ENCODE measurements at places on chromosomes 12 and 14. TPM values are rescaled to one million over a fixed set of nuclear protein-coding genes. Genes with fewer than 3 reads are reported as not detected.
A peak's percentile ranks its signal among the peaks of the same experiment; 100 is the strongest.

- no peaks in the 10 kb centered on the region for H3K4me1 ChIP-seq
- H3K4me3 ChIP-seq: no peak overlapping the region
- no peaks in the 10 kb centered on the region for H3K36me3 ChIP-seq
- DNase-seq: peak; percentile 18
Measured at GRCh38 chr12:94812345-94812744, 162.0 kb upstream of the TMCC3 start.

DNA sequence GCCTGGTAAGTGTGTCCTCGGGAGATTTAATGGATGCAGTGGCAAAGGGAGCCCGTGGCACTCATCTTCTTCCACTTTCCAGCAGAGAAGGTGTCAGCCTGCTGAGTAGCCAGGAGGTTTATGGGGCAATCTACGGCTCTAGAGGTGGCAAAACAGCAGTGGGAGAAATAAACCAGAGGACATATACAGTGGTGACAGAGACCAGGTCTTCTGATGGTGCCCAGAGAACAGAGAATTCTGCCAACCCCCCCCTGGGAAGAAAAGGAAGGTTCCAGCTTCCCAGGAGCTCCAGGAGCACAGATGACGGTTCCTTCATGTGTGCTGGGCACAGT, 43.0 kb downstream of the SMIM41 start:
- no peak overlapping the region for H3K4me3 ChIP-seq
- no peaks in the 10 kb centered on the region for H3K36me3 ChIP-seq
- no peak overlapping the region for H3K27ac ChIP-seq
- H3K27me3 ChIP-seq: peaks cover 7% of the 10 kb centered on the region
- peaks cover 3% of the 10 kb centered on the region for H3K4me1 ChIP-seq

DNA sequence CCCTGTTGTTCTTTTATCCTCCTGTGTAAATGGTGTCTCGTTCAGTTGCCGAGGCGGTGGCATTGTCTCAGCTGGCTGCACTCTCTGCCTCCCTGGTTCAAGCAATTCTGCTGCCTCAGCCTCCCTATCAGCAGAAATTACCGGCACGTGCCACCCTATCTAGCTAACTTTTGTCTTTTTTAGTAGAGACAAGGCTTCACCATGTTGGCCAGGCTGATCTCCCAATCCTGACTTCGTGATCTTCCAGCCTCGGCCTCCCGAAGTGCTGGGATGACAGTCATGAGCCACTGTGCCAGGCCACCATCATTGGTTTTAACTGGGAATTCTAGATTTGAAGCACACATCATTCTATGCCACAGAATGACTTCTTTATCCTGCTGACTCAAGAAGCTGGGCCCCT, 175.3 kb upstream of the ALG10B start:
- no peaks in the 10 kb centered on the region for H3K27me3 ChIP-seq
- no peak overlapping the region for H3K27ac ChIP-seq
- H3K4me3 ChIP-seq: no peak overlapping the region
- DNase-seq: no peak
- no peaks in the 10 kb centered on the region for H3K4me1 ChIP-seq

Gene KANSL2
- 38.8 TPM for polyA plus RNA-seq

DNA sequence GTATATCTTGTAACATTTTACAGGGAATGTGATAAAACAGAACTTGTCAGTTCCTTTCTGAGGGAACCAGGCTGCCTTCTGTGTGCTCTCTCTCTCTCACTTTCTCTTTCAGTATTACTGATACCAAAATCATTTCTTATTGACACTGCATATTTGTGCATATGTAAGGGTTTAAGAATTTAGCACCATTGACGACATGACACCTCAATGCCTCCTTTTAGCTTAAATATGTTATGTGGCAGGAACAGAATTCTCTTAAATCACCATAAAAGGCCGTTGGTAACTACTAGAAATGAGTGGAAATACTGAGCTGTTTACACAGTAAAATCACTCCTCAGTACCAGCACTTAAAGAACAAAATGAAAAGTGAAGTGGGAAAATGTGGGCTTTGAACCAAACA, 457.7 kb upstream of the SYT1 start:
- H3K4me1 ChIP-seq: no peaks in the 10 kb centered on the region
- no peak overlapping the region for H3K4me3 ChIP-seq
- no peaks in the 10 kb centered on the region for H3K27me3 ChIP-seq

Gene DNAH10
- polyA plus RNA-seq: 0.06 TPM

DNA sequence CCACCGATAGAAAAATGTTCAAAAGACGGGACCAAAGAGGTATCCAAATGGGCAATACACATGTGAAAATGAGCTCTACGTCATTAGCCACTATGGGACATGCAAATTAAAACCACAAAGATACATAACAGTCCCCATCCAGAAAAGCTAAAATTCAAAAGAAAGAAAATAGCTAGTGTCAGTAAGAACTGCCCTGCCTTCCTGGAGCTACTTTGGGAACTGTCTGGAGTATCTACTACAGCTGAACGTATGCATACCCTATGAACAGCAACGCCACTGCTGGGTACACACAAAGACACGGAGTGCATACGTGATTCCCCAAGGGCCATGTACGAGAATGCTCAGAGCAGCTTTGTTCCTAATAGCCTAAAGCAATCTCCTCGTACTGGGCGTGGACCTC, 25.8 kb upstream of the KRT77 start:
- no peaks in the 10 kb centered on the region for H3K36me3 ChIP-seq
- no peak overlapping the region for H3K27ac ChIP-seq
- H3K4me3 ChIP-seq: no peak overlapping the region
- no peaks in the 10 kb centered on the region for H3K27me3 ChIP-seq
- DNase-seq: no peak

DNA sequence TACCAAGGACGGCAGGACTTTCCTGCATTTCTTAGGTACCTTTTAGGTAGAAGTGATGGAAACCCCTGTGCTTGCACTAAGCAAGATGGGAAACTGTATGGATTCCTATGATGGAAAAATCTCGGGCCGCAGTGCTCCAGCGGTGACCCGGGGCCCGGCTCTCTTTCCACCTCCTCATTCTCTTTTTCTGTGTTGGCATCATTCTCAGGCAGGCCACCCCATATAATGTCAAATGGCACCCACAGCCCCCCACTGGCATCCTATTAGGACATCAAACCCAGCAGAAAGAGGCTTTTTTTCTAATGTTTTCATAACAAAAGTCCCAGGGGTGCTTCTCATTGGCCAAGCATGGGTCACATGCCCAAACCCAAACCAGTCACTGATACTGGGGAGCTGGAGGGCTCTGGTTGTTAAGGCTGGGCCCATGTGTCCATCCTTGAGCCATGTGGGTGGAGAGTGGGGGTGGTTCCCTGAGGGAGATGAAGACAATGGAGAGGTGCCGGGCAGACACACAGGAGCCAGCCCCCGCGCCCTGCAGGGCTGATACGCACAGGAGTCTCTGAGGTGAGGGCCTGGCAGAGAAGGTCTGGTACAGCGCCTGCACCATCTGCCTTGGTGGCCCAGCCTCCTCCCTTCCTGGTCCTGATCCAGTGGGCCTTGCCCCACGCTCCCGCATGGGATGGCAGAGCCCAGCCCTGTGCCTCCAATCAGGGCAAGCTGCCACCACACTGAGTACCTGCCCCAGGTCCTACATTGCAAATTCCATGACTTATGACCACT, 142.1 kb downstream of the CALM1 start:
- H3K27ac ChIP-seq: no peak overlapping the region
- no peak for DNase-seq
- H3K27me3 ChIP-seq: no peaks in the 10 kb centered on the region
- no peaks in the 10 kb centered on the region for H3K36me3 ChIP-seq
- H3K4me3 ChIP-seq: no peak overlapping the region
- no peaks in the 10 kb centered on the region for H3K4me1 ChIP-seq

DNA sequence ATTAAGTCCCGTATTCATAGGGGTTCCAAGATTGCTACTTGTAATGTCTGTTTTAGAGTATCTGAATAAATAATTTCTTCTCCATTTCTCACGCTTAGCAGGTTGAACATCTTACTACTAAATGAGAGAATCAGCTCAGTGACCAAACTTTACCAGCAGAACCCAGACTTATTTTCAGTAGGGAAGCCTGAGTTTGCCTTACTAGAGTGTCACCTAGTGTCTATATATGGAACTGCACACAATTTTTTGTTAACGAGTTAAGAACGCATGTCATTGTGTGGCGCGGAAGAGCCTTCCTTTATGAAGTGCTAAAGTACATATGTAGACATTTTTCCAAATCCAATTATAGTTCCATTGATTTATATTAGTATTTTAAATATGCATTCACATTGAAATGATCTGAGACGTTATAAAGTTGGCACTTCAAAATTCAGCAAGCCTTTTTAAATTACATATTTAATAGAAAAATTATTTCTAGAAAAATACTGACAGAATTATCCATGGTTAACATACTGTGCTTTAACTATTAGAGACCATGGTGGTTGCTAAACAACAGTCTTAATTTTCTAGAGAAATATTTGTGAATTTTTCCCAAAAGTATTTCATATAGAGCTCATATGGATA, 88.3 kb downstream of the RPS29 start:
- DNase-seq: peak; percentile 81
- no peaks in the 10 kb centered on the region for H3K4me1 ChIP-seq
- no peak overlapping the region for H3K27ac ChIP-seq

Gene BDKRB2
- polyA plus RNA-seq: 24.0 TPM

GRCh38 chr12:81558031-81558430, 201.1 kb downstream of the PPFIA2 start:
- no peaks in the 10 kb centered on the region for H3K4me1 ChIP-seq
- DNase-seq: peak; percentile 67
- H3K4me3 ChIP-seq: no peak overlapping the region

DNA sequence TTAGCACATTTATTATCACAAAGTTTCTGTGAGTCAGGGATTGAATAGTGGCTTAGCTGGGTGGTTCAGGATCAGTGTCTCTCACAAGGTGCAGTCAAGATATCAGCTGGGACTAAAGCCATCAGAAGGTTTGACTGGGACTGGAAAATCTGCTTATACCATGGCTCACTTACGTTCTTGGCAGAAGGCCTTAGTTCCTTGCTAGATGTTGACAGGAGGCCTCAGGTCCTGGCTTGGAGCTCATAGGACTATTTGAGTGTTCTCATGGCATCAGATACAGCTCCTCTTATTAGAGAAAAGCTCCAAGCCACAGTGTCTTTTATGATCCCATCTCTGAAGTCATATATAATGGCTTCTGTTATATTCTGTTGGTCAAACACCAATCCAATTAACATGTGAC, 127.3 kb downstream of the SLC6A15 start:
- H3K4me1 ChIP-seq: no peaks in the 10 kb centered on the region
- no peak overlapping the region for H3K27ac ChIP-seq
- H3K27me3 ChIP-seq: no peaks in the 10 kb centered on the region

DNA sequence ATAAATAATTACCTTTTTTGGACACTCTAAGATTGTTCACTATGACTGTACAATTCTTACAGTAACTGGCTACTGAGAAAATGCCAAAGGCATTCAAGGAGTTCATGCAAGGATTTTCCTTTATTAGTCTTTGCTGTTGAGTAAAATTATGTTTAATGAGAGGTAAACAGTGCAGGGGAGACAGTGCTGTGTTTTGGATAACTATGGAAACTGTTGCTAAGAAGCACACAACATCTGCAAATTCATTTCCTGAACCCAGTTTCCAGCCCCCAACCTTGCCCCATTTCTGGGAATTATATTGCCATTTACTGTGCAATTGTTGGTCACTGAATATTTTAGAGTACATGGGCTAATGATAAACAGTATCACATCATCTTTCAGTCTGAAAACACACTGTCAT, 1005.8 kb downstream of the TRHDE start:
- H3K4me3 ChIP-seq: no peak overlapping the region
- no peaks in the 10 kb centered on the region for H3K4me1 ChIP-seq
- no peaks in the 10 kb centered on the region for H3K36me3 ChIP-seq
- no peak for DNase-seq
- H3K27me3 ChIP-seq: no peaks in the 10 kb centered on the region

Gene SLC39A2
- polyA plus RNA-seq: not detected

Gene ITGA7
- 42.7 TPM for polyA plus RNA-seq

DNA sequence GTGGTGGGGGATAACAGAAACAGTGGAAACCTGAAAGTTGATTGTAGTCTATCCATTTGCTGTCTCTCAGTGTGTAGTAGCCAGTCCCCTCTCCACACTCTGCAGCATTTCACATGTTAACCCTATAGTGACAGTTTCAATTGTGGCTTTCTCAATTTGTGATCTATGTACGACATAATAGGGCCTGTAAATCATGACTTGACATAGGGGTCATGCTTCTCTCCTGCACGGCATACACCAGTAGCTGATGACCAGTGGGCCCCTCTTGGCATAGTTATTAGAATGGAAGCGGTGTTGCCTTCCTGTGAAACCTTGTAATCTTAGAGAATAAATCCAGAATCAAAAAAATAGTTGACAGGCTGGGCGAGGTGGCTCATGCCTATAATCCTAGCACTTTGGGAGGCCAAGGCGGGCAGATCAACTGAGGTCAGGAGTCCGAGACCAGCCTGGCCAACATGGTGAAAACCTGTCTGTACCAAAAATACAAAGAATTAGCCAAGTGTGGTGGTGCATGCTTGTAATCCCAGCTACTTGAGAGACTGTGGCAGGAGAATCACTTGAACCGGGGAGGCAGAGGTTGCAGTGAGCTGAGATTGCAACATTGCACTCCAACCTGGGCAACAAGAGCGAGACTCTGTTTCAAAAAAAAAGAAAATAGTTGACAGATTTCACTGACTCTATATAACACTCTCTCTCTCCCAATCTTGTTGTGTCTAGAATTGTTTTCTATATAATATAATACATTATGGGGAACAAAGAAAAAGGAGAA, 44.6 kb upstream of the VSX2 start:
- no peak overlapping the region for H3K27ac ChIP-seq
- DNase-seq: no peak
- H3K27me3 ChIP-seq: no peaks in the 10 kb centered on the region
- no peak overlapping the region for H3K4me3 ChIP-seq
- no peaks in the 10 kb centered on the region for H3K36me3 ChIP-seq
- H3K4me1 ChIP-seq: no peaks in the 10 kb centered on the region

GRCh38 chr12:30200864-30201263, 417.1 kb upstream of the TMTC1 start:
- H3K4me3 ChIP-seq: no peak overlapping the region
- H3K36me3 ChIP-seq: no peaks in the 10 kb centered on the region
- peak; percentile 21 for DNase-seq
- peaks cover 7% of the 10 kb centered on the region for H3K27me3 ChIP-seq
- no peaks in the 10 kb centered on the region for H3K4me1 ChIP-seq
- H3K27ac ChIP-seq: no peak overlapping the region

- DNase-seq: no peak
- no peaks in the 10 kb centered on the region for H3K27me3 ChIP-seq
- no peaks in the 10 kb centered on the region for H3K36me3 ChIP-seq
- no peak overlapping the region for H3K27ac ChIP-seq
Measured at GRCh38 chr14:61176686-61177085, 104.5 kb downstream of the TMEM30B start.
